Stimulated activated CD8-positive, alpha-beta memory T cell treated with anti-CD3 and anti-CD28 coated beads, Interleukin-4, amount 100 ng/mL, for 4 hours (primary cell): ENCODE measurements at places on chromosomes 16 and 17.

- DNase-seq, result no peak
Observed at GRCh38 chr16:74320707-74321106, 24.1 kb downstream of the PSMD7 start.

GRCh38 chr17:35531160-35531559, 6.3 kb downstream of the SLFN12L start:
- DNase-seq, result no peak

DNA sequence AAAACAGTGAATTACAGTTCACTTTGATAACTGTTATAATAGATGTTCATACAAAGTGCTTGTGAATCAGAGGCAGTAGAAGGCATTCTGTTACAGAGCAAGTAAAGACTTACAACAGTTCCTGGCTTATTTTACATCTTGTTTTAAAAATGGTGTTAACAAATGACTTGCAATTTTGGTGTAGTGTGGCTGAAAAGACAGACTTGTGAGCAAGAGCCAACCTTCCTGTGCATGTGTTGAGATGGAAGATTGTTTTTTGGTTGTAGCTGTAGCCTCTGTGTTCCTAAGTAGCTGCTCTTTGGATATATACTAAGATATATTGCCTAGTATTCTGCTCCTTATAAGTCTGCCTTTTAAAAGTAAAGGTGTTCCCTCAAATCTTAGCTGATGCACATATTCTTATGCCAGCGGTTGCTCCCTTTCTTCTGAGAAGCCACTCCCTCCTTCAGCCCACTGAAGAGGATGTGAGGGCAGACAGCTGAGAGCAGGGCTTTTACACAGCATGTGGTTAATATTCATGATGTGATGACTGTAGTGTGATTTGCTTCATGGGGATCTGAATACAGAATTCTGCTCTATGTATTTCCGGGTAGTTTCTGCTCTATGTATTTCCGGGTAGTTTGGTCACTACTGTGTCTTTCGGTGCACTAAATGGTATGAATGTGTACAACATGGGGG, 182.3 kb downstream of the PHKB start:
- no peak for DNase-seq

DNA sequence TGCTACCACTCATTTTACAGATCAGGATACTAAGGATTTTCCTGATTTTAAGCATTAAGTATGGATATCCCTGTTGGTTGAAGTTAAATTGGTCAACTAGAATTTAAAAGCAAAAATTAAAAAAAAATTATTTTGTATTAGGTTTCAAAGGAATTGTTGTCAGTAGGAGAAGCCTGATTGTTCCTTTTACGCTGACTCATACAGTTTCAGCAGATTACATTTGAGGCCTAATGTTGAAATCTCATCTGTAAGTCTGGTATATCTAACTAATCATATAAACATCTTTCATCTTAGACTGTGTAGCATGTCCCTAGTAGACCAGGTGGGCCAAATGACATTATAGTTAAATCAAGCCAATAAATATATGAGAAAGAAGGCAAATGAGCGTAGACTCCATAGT, 83.5 kb downstream of the FTO start:
- DNase-seq, result no peak

DNA sequence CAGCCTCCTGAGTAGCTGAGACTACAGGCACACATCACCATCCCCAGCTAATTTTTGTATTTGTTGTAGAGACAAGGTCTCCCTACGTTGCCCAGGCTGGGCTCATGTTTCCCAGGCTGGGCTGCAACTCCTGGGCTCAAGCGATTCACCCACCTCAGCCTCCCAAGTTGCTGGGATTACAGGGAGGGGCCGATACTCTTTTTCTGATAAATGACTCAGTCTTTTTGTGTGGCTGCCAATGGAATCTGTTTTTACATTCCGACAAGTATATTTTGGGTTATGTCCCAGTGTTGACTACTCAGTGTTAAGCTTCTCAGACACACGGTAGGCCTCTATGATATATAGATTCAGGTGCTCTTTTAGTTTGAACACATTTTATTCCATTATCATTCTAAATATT, 58.1 kb downstream of the SLFN11 start:
- no peak for DNase-seq

- DNase-seq, result no peak
Observed at GRCh38 chr17:15946611-15947120, 1.7 kb downstream of the ADORA2B start.

DNA sequence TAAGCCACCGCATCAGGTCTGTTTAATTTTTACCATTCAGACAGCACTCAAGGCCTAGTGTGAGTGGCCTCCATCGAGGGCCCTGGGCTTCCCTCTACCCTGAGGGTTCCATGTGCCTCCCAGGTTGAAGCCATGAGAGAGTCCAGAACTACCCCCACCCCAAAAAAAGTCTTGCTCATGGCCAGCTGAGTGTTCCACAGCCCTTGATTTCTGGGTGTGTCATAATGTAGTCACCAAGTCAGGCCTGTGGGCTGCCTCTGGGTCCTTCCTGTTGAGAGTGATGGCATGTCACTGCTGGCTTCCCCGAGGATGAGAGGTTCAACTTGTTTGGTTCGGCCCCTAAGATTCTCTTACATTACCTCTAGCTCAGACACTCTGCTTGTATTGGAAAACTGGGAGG, 100.6 kb downstream of the PITPNC1 start:
- peak; percentile 38 for DNase-seq

DNA sequence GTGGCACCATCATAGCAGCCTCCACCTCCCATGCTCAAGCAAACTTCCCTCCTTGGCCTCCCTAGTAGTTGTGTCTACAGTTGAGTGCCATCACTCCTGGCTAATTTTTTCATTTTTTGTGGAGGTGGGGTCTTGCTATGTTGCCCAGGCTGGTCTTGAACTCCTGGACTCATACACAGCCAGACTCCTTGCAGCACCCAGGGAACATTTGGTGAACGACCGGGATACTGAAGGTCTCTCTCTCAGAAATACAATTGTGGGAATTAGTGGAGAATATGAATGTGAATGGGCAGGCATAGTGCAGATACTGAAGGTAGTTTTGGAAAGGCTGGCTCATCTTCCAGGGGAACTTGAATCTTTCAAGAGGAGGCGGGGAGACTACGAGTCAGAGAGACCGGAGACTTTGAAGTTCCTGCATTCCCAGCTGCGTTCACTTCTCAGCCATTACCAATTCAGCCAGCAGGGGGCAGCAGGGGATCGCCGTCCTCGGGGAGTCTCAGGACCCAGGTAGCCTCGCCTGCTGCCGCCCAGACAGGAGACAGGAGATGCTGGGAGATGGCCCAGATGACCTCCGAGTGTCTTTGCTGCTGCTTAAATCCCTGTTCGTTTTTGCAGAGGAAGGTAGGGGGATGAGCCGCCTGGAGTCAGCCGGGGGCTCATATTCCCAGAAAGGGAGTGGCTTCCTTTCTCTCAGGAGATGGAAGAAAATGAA, 68.6 kb downstream of the HAPSTR1 start:
- DNase-seq, result no peak

GRCh38 chr17:29210879-29211278, 30.7 kb upstream of the MYO18A start:
- no peak for DNase-seq
